Skin of body (tissue), 3 donors: ENCODE measurements at places on chromosomes 4 and X. TPM values are rescaled to one million over a fixed set of nuclear protein-coding genes. Genes with fewer than 3 reads are reported as not detected.

The CXCR3 gene
- 0.30 TPM for total RNA-seq

The TMEM154 gene
- total RNA-seq, result 15.0 TPM

The LRCH2 gene
- total RNA-seq, result 4.7 TPM

GRCh38 chr4:76035141-76035540, 729 bp downstream of the CXCL11 start:
- DNase-seq, result no peak

DNA sequence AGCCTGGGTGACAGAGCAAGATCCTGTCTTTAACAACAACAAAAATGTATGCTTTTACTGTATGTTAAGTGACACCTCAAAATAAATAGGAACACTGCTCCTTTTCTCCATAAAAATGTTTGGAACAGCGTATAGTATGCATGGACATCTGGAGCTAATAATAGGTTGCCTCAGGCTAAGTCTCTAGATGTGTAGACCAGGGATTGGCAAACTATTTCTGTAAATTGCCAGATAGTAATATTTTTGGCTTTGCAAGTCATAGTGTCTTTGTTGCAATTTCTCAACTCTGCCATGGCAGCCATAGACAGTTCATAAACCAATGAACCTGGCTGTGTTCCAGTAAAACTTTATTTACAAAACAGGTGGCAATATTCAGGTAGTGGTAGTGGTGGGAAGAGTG, 76.6 kb upstream of the CBLL2 start:
- no peak for DNase-seq

DNA sequence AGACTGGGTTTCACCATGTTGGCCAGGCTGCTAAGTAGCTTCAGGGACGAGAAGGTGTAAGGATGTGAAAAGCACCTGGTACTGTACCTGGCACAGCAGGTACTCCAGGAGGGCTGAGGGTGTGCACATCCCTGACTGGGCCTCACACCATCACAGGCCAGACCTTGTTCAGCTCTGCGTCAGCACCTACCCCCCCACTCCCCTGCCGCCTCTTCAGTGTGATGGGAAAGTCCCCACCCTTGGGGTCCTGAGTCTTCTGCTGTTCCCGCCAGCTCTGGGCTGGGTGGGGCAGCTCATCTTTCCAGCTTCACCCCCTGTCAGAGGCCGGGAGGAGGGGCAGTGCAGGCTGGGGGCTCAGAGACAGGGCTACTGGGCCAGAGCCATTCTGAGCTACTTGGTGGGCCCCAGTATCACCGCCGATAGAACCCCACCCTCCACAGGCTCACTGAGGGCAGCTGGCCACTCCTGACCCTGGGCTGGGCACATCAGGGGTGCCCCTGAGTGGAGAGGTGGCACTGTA, 6.7 kb upstream of the SH3BP2 start:
- no peak for DNase-seq

DNA sequence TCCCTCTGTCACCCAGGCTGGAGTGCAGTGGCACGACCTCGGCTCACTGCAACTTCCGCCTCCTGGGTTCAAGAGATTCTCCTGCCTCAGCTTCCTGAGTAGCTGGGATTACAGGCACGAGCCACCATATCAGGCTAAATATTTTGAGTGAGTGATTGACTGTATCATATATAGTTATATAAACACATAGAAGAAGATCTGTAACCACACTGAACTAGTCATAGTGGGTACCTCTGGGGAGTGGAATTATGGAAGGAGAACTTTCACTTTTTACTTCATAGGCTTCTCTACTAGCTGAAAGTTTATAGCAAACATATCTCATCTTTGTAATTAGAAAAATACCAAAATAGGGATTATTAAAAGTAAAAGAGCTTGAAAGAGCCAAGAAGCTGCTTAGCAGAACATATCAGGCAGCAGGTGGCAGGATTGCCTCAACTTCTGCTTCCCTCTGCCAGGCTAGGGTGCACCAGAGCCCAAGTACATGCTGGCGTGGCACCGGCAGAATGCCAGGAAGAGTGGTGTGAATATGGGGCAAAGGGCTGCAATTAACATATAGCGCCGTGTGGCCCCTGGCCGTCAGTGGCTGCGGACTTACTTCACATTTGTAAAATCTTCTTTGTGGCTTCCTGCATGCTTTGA, 39.5 kb upstream of the CD40LG start:
- DNase-seq, result no peak

GRCh38 chr4:48237996-48238645, 31.5 kb downstream of the TEC start:
- DNase-seq, result no peak
